Amniotic stem cell (primary cell): ENCODE measurements at places on chromosomes 1 and 21.

DNA sequence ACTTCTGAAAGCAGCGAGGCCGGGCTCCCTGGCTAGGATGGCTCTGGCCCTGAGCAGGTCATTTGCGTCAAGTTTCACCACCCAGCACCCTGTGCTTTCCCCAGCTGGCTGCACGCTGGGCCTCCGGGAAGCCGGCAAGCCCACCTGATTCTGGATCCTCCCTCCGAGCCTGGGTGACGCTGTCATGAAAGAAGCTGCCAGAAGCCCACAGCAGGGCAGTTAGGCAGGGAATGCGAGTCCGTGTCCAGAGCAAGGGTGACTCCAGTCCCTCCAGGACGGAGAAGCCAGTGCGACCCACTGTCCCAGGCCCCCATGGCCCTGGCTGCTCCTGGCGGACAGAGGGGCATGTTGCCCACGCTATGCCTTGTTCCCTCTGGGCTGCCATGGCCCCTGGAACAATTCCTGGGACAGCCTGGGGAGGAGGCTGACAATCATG is 44.4 kb upstream of the PCBP3 start:
- no peak for DNase-seq

DNA sequence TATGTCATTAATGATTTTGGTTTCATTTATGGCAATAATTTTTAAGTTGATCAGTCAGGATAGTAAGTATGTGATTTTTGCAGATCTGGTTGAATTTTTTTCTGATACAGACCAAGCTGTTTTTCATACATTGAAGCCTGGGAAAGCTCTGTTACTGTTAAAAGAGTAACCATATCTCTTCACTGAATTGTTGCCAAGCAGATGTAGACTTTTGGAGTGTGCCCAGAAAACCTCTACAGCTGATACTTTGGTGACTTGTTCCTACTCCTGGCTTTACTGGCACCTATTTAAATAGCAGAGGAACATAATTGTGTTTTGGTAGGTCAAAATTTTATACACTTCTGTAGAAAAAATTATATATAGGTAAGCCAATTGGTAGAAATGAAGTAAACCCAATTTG is 49.4 kb downstream of the NFIA start:
- DNase-seq, result no peak

DNA sequence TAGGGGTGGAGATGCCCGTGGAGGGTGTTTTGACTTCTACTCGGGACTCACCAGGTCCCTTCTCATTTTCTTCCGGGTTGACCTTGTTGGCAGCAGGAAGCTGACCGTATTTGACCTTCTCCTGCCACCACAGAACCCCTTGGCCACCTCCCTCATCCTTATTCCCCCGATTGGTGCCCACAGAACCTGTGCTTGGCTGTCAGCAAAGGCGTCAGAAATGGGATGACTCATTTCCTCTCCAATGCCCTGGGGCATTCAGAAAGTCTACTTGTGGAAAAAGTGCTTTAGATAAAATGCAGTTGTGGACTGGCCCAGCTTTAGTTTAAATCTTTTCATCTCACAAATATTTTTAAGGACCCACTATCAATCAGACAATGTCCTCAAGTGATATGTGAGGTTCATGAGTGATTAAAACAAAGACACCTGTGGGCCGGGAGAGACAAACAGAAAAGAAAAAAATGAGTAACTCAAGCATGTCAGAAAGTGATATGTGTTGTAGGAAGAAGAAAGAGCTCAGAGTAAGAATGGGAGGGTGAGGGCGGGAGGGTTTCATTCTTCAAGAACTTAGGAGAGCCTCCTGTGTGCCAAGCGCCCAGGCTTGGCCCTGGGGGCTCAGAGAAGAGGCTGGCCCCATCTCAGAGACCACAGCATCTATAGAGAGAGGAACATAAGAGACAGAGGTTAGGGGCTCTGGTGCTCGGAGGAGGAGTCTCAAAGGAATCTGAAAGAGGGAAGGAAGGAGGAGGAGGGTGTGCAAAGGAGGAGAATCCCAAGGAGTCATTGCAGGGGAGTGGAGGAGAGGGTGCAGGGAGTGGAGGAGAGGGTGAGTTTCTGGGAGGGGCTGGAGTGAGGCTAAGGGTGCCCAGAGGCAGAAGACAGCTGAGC is 221.6 kb upstream of the VAMP3 start:
- peak; percentile 74 for DNase-seq

GRCh38 chr1:233777566-233777965 is 126.9 kb upstream of the SLC35F3 start:
- no peak for DNase-seq

GRCh38 chr1:232226197-232226712 is 403.7 kb downstream of the SIPA1L2 start:
- peak; percentile 29 for DNase-seq

- DNase-seq, result no peak
Measured at GRCh38 chr21:42108554-42109340, 37.6 kb downstream of the UMODL1 start.

GRCh38 chr1:54118704-54119103 is 34.1 kb downstream of the CDCP2 start:
- peak; percentile 28 for DNase-seq

GRCh38 chr1:182611326-182611725 is 7.1 kb upstream of the RGS16 start:
- no peak for DNase-seq

GRCh38 chr1:20785907-20786252 is 1.2 kb downstream of the HP1BP3 start:
- DNase-seq, result no peak

GRCh38 chr21:29279558-29279957 is 19.2 kb upstream of the BACH1 start:
- no peak for DNase-seq

DNA sequence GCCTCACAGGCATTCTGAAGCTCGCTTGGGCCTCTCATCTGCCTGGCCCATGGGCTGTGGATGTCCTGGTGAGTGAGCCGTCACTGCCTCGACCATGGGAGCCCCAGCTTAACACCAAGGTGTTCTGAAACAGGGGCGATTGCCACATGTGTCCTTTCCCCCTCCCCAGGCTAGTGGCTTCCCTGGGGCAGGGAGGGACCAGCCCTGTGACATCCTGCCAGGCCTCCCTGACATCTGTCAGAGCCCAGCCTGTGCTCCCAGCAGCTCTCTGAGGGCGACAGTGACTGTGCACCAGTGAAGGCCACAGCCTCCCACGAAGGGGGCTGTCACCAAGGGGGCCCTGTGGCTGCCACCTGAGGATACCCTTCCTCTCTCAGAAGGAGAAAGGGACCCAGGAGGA is 35.9 kb upstream of the CCDC27 start:
- no peak for DNase-seq

- no peak for DNase-seq
Measured at GRCh38 chr1:68321084-68321685, 88.9 kb upstream of the WLS start.

DNA sequence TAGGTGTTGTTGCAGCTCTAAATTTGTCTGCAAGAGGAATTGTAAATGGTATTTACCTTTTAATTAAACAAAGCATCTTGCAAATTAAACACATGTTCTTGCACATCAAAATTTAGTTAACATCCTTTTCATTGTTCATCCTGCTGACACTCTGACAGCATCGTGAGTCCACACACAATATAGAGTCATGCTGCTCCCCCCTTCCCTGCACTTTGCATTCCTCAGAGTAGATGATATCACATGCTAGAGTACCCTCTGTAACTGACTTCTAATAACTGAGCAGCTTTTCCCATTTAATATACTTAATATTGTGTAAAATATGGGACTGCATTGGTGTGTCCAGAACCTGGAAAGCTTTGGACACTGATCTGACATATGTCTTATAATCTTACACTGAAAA is 138.8 kb upstream of the DPYD start:
- DNase-seq, result no peak

DNA sequence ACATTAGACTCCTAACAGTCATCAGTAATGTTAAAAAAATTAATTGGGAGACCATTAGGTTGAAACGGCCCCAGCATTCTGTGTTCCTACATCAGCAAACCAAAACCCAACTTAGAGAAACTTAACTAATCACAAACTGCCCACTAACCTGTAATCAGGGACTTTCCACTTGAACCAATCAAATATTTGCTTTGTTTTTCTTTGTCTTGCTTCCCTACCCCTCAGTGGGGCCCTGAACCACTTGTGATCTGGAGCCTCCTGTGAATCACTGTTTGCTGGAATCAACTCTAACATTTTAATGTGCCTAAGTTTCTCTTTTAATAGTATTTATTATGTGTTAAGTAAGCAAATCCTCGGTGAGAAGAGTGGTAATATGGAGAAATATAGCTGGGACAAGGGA is 64.0 kb downstream of the ABCA4 start:
- DNase-seq, result no peak

GRCh38 chr1:41503538-41504113 is 19.1 kb upstream of the EDN2 start:
- DNase-seq, result no peak

- DNase-seq, result no peak
Measured at GRCh38 chr1:59083946-59084865, 212.7 kb upstream of the FGGY start.

DNA sequence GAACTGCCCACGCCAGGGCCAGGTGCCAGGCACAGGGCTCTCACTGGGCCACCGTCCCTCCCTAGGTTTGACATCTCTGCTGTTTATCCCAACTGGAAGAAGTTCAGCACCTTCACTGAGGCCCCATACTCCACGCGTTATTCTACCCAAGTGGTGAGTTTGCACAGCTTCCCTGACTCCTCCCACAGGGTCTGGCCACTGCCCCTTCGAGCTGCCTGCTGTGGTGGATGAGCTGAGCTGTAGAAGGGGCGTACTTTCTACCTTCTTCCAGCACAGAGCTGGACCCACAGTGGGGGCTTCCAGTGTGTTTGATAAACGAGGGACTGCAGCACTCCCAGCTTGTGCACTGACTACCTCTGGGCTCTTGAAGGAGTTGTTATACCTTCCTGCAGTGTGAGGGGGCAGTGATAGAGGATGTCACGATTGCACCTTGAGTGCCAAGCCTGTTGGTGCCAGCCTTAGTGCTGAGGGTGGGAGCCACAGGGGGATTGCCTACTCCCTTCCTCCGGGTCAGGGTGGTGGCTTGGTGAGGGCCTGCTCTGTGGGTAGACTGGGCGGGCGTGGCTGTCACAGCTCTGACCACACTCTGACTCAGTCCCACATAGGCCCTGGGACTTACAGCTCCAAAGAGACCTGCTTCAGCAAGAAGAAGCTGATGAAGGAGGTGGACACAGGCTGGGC is 5.9 kb upstream of the TTC22 start:
- DNase-seq, result no peak

GRCh38 chr1:61289232-61290098 is 207.1 kb downstream of the NFIA start:
- DNase-seq, result no peak

DNA sequence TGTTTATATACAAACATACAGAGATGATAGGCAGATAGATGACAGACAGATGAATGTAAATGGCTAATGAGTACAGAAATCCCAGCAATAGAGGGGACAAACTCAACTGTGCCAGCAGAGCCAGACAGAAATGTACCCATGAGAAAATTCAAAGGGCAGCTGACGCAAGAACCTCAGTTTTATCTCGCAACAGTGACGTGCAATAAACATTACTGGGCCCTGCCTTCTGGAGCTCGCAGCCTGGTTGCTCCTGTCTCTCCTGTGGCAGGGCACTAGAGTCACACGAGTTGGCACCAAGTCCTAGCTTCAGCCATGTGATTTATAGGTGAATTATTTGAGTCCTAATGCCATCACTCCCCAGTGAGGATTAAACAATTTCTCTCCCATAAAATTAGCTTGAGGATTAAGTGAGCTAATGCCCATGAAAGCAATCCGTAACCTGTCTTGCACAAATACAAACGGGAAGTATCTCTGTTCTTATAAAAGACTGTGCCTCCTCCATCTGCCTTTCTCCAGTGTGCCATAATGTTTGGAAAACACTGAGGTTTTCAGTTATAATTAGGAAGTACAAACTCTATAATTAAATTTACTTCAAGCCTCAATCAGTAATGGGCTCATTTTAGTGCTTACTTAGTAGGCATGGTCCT is 50.7 kb downstream of the VAV3 start:
- DNase-seq, result no peak
